ENCODE measurements at places on chromosomes 3 and 15. TPM values are rescaled to one million over a fixed set of nuclear protein-coding genes. Genes with fewer than 3 reads are reported as not detected.

Gene RHCG
- not detected for total RNA-seq

Gene KLHL25
- 4.5 TPM for total RNA-seq

Gene ZBTB20
- 10.2 TPM for total RNA-seq

Gene CFAP20DC
- total RNA-seq, result 1.4 TPM

Gene DZIP1L
- 0.56 TPM for total RNA-seq

Gene GOLGA6L9
- 2.9 TPM for total RNA-seq

Gene DVL3
- total RNA-seq, result 44.2 TPM

Gene IQCF2
- total RNA-seq, result not detected

Gene TIGIT
- total RNA-seq, result 367 TPM

Gene THSD4
- total RNA-seq, result not detected

Gene CYP1A2
- not detected for total RNA-seq

Gene SLTM
- 128 TPM for total RNA-seq

Gene LMCD1
- total RNA-seq, result 2.3 TPM

Gene PDZRN3
- total RNA-seq, result not detected

Gene RPL32
- total RNA-seq, result 1,893 TPM

Gene CCR8
- 3.7 TPM for total RNA-seq
